ENCODE measurements at places on chromosomes 3 and 15.

DNA sequence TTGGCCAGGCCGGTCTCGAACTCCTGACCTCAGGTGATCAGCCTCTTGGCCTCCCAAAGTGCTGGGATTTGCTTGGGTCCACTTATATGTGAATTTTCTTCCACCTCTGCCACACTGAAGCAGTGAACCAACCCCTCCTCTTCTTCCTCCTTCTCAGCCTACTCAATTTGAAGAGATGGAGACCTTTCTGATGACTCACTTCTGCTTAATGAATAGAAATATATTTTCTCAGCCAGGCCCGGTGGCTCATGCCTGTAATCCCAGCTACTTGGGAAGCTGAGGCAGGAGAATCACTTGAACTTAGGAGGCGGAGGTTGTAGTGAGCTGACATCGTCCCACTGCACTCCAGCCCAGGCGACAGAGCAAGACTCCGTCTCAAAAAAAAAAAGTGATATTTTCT lies 46.8 kb upstream of the GATM start:
- DNase-seq = no peak

DNA sequence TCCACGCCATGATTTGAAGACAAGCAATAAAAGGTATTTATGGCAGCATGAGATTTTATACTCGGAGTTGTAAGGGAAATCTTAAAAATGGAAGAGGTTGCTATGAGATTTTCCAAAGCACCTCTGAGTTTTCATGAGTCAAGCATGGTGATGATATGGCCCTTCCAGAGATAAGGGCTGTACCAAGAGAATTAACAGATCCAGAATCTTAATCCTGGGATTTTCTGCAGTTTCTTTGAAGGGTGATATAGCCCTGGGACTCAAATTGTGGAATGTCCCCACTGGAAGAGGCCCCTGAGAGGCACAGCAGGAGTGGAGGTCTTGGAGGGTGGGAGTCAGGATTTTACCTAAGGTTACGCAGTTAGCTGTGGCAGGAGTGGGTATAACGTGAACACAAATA lies 243.3 kb downstream of the ZNF621 start:
- DNase-seq = no peak

DNA sequence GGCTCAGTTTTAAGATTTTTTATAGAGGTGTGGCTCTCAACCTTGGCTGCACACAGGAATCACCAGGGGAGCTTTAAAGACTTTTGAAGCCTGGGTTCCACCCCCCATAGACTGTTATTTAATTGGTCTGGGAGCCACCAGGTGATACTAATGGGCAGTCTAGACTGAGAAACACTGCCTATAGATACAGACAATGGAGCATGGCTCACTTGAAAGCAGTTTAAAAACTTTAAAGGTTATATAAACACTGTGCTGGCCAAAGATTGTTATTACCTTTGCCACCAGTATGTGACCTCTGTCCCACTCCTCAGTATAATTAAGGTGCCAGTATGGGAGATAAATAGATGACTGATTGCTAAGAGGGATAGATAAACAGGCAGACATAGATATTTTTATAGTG lies 3.8 kb downstream of the GOLIM4 start:
- DNase-seq = no peak

- DNase-seq = no peak
Observed at GRCh38 chr3:49630784-49631183, 43.4 kb upstream of the APEH start.

GRCh38 chr3:196634829-196635228 lies 4.7 kb upstream of the NRROS start:
- no peak for DNase-seq

- no peak for DNase-seq
Observed at GRCh38 chr15:101578443-101578894, 73.7 kb downstream of the TM2D3 start.

DNA sequence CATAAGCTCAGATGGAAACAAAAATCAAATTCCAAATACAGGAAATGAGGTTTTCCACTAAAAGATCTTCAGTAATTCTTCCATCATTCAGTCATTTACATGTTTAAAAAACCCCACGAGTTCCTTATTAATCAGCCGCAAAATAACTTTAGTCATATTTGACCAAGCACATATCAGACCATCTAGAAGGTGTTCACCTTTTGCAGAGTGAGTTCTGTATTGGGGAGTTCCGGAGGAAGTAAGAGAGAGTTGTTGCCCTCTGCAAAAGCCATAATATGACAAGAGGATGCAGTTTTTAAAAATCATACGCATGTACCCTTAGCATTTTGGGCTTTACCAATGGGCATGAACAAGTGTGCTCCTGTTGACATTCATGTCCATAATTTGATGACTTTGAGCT lies 61.6 kb downstream of the CCR1 start:
- no peak for DNase-seq

DNA sequence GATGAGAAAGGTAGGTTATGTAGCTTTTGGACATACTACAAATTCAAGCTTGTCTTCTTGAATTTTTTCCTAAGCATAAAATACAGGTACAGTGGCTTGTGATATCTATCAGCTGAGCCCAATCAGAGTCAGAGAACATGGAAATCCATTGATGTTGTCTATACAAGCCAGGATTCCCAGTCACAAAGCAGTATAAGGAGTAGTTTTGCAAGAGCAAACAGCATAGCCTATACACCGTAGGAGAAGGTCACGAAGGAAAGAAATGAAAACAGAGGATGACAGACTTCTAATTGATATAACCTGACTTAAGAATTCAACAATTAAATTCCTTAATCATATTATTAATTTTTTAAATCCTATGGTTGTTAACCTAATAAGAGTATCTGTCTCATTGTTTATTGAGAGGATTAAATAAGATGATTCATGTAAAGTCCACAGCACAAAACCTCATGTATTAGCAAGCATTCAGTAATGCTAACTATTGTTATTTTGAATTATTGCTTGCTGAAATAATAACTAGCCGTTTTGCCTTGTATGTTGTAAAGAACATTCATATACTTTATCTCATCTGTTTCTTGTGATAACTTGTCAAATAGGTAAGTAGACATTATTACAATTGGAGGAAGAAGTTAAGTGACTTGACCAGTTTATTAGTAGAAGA lies 276.6 kb upstream of the ZPLD1 start:
- DNase-seq = no peak

DNA sequence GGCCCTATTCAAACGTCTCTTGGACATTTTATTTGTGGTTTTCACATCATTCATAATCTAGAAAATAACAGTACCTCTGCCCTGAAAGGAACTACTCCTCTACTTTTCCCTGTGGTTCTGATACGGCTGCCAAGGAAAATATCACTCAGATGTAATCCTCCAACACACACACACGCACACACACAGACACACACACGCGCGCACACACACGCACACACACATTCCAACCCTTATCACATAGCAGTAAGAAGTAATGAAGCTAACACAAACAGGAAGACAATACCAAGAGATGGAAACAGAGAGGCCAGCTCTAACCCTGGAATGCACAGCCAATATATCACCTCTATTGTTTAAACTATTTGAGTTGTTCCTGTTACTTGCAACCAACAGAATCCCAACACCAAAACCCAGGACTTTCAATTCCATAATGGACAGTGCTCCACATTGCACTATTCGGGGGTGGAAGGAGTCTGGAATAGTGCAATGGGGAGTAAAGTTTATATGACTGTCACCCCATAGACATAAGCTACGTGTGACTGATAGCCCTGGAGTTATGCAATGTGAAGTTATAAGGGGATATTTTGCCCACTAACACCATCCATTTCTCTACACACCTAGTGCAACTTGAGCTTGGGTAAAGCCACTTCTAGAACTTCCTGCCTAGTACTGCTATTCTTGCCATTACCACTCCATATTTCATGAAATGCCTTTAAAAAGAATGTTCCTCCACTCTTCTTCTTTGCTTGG lies 71.3 kb upstream of the FNDC3B start:
- DNase-seq = no peak

- DNase-seq = no peak
Observed at GRCh38 chr15:65310431-65311137, 6.1 kb downstream of the RNU5B-1 start.

- DNase-seq = no peak
Observed at GRCh38 chr3:191628571-191628970, 167.6 kb downstream of the PYDC2 start.

DNA sequence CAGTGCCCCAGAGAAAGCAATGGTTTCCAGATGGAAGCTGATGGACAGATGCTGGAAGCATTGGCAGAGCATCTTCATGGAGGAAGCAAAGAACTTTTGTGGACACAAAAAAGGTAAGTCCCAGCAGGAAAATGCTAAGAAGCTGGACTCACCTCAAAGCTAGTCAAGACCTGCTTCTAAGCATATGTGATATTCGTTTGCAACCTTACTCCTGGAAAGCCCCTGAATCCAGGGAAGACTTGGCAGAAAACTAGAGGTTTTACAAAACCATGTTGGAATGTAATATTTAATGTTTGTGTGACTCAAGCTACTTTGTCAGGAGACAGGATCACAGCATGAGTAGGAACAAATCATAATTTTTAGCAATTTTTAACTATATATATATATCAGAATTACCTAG lies 288.2 kb downstream of the BCHE start:
- no peak for DNase-seq

DNA sequence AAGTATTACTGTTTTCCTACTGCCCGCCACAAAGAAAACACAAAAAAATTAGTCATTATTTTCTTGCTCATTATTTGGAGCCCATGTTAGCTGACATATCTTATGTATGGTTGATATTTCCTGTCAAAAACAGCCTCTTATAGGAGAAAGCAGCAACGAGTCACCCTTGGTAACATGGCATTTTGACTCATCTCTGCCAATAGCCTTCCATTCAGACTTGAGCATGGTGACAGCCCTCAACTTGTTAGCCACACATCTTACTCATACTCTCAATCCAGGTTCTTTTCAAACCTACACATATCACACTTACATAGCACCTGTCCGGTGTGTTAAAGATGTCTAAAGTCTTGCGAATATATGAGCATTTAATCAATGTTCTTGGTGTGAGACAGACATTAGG lies 109.4 kb upstream of the SAMMSON start:
- no peak for DNase-seq

GRCh38 chr3:63967675-63968611 lies 55.4 kb downstream of the PSMD6 start:
- peak; percentile 76 for DNase-seq

DNA sequence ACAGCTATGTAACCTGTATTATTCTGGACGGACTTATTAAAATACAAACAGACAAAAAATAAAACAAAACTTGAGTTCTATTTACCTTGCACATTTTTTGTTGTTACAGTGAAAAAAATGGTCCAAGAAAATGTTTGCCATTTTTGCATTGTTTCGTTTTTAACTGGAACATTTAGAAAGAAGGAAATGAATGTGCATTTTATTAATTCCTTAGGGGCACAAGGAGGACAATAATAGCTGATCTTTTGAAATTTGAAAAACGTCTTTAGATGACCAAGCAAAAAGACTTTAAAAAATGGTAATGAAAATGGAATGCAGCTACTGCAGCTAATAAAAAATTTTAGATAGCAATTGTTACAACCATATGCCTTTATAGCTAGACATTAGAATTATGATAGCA lies 17.1 kb downstream of the LMOD3 start:
- no peak for DNase-seq

GRCh38 chr3:22399566-22399965 lies 648.6 kb upstream of the ZNF385D start:
- DNase-seq = no peak

GRCh38 chr15:71242292-71242691 lies 127.0 kb downstream of the THSD4 start:
- no peak for DNase-seq

DNA sequence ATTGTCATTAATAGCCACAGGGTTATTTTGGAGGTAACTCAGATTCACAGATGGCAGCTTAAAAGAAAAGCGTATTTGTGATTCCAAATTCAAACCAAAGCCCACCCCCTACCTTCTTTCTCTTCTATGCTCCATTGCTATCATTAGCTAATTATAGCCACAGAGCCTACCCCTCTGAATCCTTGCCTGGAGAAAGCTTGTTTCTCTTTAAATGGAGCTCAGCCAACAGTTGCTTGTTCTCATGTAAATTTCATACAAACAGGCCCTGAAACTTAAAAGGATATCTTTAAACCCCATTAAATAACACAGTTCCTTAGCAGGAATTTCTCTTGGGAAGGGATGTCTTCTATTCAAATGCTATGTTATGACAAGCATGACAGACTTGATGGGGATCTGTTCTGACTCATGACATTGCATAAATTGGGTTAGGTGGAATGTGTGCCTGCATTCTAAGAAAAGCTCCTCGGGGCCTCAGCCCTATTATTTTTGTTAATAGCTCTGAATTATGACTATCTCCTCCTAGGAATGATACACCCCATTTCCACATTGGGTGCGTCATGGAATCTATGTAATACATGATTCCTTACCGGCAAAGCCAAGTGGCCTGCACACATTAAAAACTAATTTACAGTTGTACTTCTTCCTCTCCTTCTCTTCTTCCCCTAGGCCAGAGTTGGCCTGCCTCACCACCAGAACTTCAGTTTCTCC lies 265.8 kb downstream of the TAFA4 start:
- DNase-seq = peak; percentile 26

DNA sequence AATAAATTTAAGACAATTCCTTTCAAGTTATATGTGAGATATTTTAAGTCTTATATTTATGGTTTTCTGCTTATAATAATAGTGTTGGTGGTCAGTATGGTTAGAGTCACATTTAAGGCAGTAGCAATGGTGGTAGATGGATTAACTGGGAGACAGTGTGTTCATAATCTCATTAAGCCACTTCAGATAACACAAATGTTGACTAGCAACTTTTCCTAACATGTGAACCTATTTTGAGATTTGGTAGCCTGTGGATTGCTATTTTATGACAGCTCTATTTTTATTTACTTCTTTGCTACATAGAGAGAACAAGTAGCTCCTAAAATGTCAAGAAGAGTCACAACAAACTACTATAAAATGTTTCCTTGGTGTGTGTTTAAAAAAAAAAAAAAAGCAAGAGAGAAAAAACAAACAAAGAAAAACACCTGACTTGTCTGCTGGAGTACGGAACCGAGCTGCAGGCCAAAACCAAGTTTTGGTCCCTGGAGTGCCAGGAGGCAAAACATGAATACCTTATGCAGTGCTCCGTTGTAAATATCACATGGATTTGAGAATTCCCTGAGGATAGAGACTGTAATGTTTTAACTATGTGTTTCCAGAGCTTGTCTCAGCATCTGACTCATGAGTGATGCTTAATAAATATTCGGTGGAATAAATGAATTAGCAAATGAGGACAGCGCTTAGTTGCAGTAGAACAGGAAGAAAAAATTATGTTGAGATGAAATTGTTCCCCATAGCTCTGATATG lies 457.1 kb upstream of the ROBO2 start:
- no peak for DNase-seq

- DNase-seq = no peak
Observed at GRCh38 chr3:15032650-15033049, 32.5 kb downstream of the MRPS25 start.

GRCh38 chr3:129249284-129250065 lies at the start of gene COPG1:
COPG1 (plus strand) TSS chr3:129249606; CDS start chr3:129249710, 104 bp downstream.
- DNase-seq = peak; percentile 50

DNA sequence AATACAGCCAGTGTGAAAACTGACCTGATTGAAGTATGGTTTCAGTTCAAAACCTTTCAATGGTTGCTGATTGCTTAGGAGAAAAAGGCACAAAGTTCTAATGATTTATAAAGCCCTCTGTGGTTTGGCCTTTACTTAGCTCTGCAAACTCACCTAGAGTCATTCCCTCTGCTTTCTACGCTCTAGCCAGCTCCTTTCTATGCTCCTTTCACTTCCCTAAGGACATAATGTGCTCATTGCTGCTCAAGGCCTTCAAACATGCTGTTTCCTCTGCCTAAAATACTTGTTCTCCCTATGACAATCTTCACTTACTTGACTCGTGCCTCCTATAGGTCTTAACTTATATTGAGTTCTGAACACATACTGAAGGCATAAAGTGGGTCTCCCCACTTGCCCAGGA lies 19.0 kb downstream of the RPL39L start:
- DNase-seq = no peak

All from NCI-H446 treated with DMSO at 0.1 percent for 48 hours (cell line).